Cardiac muscle cell (in vitro differentiated cells and primary cell): ENCODE measurements at places on chromosomes 7 and 10.

DNA sequence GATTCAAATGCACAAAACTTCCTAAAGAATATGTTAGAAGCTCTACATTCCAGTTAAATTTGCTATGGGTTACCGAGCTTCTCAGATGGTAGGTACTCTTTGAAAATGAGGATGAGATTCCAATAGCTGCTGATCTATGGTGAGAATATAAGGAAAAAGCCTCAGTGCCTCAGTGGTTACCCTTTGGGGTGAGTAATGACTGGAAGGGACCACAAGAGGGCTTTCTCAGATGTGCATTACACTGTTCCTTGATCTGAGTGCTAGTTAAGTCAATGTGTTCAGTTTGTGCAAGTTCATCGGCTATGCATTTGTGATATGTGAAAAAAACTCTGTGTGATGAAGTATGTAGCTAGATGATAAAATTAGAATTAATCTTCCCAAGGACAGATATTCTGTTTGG is 3.5 kb downstream of the NRCAM start:
- no peak overlapping the region for H3K27ac ChIP-seq
- H3K4me3 ChIP-seq: no peak overlapping the region
- H3K27me3 ChIP-seq: peaks cover 60% of the 10 kb centered on the region
- H3K4me1 ChIP-seq: no peaks in the 10 kb centered on the region

- peaks cover 4% of the 10 kb centered on the region for H3K36me3 ChIP-seq
- H3K27ac ChIP-seq: peak overlapping the region; percentile 90
- H3K4me3 ChIP-seq: no peak overlapping the region
These were observed 20.4 kb downstream of the NUDCD3 start for GRCh38 chr7:44470135-44470479.

DNA sequence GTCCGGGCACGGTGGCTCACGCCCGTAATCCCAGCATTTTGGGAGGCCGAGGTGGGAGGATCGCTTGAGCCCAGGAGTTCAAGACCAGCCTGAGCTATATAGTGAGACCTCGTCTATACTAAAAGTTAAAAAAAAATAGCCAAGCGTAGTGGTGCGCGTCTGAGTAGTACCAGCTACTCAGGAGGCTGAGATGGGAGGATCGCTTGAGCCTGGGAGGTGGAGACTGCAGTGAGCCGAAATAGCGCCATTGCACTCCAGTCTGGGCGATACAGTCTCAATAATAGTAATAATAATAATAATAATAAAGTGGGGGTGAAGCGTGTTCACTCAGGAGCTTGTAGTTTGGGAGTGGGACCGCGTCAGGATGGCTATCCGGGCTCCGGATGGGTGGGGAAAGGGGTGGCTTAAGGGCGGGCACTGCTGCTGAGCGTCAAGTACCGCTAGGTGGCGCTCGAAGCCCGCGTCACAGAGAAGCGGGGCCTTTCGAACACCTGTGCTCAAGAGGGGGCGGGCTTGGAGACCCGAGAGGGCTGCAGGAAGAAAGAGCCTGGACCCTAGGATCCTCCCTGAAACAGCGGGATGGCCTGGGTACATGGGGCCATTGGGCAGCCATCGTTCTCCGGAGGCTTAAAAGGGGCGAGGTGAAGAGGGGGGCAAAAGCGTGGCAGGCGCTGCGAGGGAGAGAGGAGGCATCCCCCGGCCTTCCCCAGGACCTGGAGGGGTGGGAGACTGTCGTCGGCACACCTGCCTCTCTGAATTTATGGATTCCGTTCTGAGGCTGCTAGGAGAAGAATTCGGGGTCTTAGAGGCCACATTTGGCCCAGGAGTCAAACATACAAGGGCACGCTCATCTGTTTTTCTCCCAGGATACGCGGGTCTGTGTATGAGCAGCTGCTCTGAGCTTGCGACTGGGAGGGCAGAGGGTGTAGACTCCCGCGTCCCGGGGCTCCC is 14.5 kb downstream of the LBX1 start:
- H3K4me1 ChIP-seq: peaks cover 6% of the 10 kb centered on the region
- no peak overlapping the region for H3K4me3 ChIP-seq
- DNase-seq: peak; percentile 86
- H3K27ac ChIP-seq: no peak overlapping the region

GRCh38 chr7:102318482-102318971 is 31.9 kb downstream of the SH2B2 start:
- no peak for DNase-seq
- H3K27ac ChIP-seq: no peak overlapping the region

- H3K27ac ChIP-seq: no peak overlapping the region
- no peaks in the 10 kb centered on the region for H3K4me1 ChIP-seq
- no peaks in the 10 kb centered on the region for H3K27me3 ChIP-seq
- no peaks in the 10 kb centered on the region for H3K36me3 ChIP-seq
- no peak for DNase-seq
These were observed 675.8 kb downstream of the PCDH15 start for GRCh38 chr10:54125098-54125747.

GRCh38 chr7:10128748-10129147 is 844.9 kb upstream of the PHF14 start:
- H3K27me3 ChIP-seq: no peaks in the 10 kb centered on the region
- peak; percentile 53 for DNase-seq
- H3K27ac ChIP-seq: no peak overlapping the region

DNA sequence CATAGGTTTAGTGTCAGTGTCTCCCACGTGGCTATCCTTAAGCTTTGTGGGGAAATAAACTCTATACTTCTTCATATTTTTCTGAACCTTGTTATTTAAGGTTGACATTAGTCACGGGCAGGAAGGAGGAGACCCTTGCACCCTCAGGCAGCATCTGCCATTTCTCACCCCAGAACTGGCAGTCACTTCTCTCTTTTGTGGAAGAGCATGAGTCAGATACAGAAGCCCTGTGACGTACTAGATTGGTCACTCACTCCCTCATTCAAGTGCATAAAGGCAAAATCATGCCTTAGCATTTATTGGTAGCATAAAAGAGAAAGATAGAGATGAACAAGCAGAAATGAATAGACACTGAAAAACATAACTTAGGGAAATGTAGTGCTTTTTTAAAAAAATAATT is 206.0 kb upstream of the MDFIC start:
- H3K4me3 ChIP-seq: no peak overlapping the region
- H3K27me3 ChIP-seq: no peaks in the 10 kb centered on the region
- H3K36me3 ChIP-seq: no peaks in the 10 kb centered on the region
- peaks cover 6% of the 10 kb centered on the region for H3K4me1 ChIP-seq

- H3K27ac ChIP-seq: peak overlapping the region; percentile 24
- H3K4me1 ChIP-seq: peaks cover 30% of the 10 kb centered on the region
- no peaks in the 10 kb centered on the region for H3K36me3 ChIP-seq
- H3K27me3 ChIP-seq: no peaks in the 10 kb centered on the region
These were observed 12.7 kb downstream of the LMTK2 start for GRCh38 chr7:98119256-98119918.

GRCh38 chr7:73435471-73436009 is 2.0 kb downstream of the FZD9 start:
- H3K27ac ChIP-seq: no peak overlapping the region
- no peaks in the 10 kb centered on the region for H3K4me1 ChIP-seq
- H3K36me3 ChIP-seq: no peaks in the 10 kb centered on the region
- H3K4me3 ChIP-seq: no peak overlapping the region
- H3K27me3 ChIP-seq: peaks cover 5% of the 10 kb centered on the region

DNA sequence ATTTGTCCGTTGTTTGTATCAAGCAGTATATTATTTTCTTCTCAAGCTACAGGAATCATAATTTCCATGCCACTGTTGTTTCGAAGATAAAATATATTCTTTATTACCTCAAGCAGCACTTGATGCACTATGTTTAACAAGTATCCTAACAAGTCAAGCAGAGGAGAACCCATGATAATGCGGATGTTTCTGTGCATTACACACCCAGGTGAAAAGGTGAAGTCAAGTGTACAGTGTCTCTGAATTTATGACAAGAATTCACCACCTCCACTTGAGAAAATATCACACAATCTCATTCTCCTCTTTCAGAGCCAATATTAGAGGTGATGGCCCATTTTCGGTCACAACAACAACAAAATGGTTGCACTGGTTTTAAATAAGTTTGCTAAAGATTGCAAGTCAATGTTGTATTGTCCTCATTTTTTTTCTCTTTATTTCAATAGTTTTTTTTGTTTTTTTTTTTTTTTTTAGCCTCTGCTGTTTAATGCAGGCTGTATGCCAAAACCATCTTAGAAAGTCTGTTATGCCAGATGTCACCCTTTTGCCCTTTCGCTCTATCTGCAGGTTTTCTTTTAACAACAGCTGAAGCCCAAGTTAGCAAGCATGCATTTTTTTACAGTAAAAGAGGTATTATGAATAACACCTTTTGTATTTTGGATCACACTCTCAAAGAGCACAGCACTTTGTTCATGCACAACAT is 568.7 kb upstream of the LRRN3 start:
- no peak overlapping the region for H3K27ac ChIP-seq
- H3K36me3 ChIP-seq: no peaks in the 10 kb centered on the region
